Activated T-cell treated with anti-CD3 and anti-CD28 coated beads, Interleukin-2, amount 50 U/mL, for 1 hour (primary cell): ENCODE measurements at places on chromosomes 16 and 17.

- DNase-seq: no peak
These were observed 32.5 kb upstream of the ENDOV start for GRCh38 chr17:80382446-80382845.

- no peak for DNase-seq
These were observed 36.7 kb downstream of the CCDC182 start for GRCh38 chr17:57708410-57708809.

GRCh38 chr16:85237817-85238216, 125.5 kb upstream of the CIBAR2 start:
- no peak for DNase-seq

DNA sequence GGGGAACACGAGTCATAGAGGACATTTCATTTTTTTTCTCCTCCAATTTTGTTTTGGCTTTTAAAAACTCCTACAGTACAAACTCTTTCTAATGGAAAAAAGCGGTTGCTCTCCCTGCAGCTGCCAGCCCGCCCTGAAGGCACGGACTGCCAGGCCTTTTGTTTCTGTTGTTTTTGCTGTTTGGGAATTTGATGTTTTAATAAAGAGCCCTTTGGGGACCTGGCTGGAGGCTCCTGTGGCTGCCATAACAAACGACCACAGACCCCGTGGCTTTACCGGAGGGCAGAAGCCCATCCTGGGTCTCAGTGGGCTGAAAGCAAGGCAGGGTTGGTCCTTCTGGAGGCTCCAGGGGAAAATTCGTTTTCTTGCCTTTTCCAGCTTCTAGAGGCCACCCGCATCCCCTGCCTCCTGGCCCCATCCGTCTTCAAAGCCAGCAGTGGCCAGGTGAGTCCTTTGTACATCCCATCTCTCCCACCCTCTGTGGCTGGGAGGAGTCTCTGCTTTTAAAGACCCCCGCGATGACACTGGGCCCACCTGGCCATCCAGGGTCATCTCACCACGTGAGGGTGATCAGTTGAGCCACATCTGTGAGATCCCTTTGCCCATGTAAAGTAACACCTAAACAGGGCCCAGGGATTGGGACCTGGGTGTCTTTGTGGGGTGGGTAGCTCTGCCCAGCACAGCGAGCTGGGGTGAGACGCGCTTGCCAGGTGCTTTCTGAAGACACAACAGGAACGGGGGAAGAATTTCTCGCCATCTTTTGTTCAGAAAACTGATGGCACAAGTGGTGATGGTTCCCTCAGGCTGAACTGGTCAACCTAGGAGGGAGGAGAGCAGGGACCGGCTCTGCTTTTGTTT, 113.9 kb downstream of the BANP start:
- DNase-seq: no peak

GRCh38 chr16:69762814-69763598, 874 bp downstream of the WWP2 start:
- DNase-seq: no peak

DNA sequence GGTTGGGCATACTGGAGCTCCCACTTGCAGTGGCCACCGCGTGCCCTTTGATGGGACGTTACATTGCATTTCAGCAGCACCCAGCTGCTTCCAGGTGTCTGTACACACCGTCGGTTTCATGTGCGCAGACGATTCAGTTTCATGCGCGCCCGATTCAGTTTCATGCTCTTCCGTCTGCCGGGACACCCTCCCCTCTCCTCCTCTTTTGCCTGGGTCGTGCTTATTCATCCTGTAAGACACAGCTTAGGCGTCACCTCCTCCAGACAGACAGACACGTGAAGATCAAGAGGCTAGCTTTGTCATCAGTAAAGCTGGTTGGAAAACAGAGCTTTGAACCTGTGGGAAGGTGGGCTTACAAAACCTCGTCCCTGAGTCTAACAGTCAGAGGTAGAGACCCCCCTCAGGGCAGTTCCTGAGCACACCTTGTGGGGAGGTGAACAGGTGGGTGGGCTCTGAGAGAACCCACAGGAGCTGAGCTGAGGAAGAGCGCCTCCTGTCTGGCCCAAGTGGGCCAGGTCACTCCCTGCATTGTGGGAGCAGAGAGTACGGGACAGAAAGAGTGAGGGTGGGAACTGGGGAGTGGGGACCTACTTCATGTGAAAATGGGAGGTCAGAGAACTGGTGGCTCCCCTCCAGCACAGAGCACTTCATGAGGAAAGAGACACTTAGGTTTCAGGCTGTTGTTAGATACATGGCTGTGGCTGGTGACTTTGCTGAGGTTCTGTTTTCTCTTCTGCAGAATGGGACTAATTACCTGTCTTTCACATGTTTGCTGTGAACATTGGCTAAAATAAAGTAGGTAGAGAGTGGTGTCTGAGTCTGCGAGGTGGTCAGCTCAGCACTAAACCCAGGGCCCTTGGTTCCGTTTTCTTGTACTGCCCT, 122.1 kb downstream of the SNX29 start:
- no peak for DNase-seq
